Stimulated activated CD4-positive, alpha-beta T cell treated with anti-CD3 and anti-CD28 coated beads, Interleukin-4, amount 100 ng/mL, for 4 hours (primary cell): ENCODE measurements at places on chromosomes 5 and 9.

DNA sequence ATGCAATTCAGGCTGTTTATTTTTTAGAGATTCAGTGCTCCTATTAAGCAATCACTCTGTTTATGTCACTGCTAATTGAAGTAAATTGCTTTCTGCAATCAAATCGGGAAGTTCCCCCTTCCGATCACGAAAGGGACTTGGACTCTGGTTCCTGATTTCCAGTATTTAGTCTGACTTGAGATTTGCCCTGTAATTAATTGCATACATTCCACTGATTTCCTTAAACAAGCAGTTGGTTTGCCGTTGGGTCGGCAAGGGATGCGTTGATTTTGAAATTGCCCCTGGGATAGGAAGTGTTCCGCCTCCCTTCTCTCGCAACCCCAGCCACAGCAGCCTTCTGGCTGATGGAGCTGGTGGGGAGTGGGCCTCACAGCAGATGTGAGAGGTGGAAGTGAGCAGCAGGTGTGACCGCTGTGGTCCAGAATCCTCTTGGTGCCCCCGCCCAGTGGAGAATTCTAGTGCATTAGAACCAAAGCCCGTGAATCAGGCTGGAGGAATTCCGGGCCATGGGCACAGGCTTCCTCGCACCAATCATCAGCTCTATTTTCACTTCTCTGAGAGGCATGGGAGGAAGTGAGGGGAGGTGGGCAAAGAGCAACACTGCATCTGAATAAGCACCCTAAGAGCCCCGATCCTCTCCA lies 102.5 kb downstream of the SPRY4 start:
- DNase-seq, result no peak

DNA sequence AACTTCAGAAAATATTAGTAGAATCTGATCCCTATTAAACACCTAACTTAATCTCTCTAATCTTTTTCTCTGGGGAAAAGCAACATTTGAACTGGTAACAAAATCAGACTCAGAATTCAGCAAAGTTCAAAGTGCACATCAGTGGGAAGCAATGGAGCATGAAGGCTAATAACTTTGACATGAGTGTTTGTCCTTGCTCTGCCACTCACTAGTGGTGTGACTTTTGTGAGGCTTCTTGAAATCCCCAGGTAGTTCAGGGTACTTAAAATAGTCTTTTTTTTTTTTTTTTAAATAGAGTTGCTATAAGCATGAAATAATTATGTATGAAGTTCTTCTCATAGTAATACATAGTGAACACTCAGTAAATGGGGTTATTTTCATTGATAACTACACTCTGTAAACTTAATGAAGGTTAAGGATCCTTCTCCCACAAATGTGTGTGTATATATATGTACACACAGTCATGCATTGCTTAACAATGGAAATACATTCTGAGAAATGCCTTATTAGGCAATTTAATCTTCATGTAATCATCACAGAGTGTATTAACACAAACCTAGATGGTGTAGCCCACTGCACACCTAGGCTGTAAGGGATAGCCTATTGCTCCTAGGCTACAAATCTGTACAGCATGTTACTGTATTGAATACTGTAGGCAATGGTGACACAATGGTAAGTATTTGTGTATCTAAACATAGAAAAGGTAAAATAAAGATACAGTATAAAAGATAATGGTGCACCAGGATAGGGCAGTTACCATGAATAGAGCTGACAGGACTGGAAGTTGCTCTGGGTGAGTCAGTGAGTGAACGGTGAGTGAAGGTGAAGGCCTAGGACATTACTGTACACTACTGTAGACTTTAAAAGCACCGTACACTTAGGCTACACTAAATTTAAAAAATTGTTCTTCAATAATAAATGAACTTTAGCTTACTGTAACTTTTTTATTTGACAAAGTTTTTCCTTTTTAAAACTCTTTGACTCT lies 73.3 kb upstream of the HMHB1 start:
- no peak for DNase-seq

DNA sequence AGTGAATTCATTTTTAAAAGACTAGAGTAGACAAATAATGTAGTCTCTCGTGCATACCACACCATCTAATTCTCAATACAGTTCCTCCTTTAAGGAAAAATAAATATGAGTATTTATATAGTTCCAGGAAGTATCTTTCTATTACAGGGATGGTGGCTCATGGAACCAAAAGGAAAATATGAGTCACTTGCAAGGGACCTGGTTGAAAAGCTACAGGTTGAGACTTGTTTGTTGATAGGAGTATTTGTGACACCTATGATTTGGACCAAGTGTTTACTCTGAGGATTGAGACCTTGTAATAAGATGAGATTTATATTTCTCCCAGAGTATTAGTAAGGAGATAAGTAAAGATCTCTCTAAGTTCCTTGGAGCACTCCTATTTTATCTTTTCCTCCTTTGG lies 67.4 kb downstream of the CDO1 start:
- DNase-seq, result no peak

DNA sequence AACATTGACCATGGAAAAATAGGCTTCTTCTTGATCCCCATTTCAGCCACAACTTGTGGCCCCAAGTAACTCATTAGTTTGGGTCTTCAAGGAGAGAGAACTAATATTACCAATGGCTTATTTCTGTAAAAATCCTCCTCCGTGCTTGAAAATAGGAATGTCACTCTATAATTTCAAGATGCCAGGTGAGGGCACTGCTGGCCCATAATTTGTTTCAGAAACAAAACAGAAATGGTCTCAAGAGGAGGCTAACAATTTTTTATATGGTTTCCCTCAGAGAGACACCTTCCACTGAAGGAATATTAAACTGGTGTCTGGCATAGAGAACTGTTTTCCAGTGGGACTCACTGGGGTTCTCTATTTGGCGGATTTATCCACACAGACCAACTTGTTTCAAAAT lies 437.0 kb upstream of the TRPC7 start:
- DNase-seq, result no peak

- DNase-seq, result no peak
These were observed 119.4 kb downstream of the WNK2 start for GRCh38 chr9:93303258-93303771.

DNA sequence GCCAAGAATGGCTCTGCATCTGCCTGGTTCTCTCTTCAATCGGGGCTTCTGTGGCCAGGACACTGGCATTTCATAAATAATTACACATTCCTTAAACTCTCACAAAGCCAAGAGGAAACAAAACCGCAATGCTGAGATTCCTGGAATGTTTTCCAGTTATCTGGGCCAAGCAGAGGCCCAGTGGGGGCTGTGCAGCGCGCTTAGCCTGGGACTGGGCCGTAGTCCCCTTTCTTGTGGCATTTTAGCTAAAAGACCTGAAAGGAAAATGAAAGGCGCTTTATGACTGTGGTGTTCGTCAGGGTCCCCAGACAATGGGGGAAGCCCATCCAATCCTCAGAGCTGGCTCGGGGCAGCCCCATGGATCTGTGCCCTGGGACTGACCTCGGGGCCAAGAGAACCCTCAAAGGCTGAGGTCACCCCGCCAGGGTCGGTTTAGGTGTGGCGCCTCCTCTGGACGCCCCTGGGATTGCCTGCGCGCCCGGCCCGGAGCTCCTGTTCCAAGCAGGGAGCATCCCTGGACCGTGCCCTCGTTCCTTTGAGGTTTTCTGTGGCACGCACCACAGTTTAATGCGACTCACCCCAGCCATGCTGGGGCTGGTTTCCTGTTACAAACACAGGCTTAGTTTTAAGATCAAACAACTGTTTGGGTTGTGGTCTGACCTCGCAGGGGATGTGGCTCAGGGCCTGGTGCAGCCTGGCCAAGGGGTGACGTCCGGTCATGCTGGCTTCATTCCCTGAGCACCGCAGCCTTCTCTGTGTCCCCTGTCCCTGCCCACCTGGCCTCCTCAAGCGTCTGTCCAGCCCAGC lies 51.5 kb upstream of the NKD2 start:
- DNase-seq, result no peak

- no peak for DNase-seq
These were observed 357.4 kb downstream of the PSAT1 start for GRCh38 chr9:78654324-78654723.

DNA sequence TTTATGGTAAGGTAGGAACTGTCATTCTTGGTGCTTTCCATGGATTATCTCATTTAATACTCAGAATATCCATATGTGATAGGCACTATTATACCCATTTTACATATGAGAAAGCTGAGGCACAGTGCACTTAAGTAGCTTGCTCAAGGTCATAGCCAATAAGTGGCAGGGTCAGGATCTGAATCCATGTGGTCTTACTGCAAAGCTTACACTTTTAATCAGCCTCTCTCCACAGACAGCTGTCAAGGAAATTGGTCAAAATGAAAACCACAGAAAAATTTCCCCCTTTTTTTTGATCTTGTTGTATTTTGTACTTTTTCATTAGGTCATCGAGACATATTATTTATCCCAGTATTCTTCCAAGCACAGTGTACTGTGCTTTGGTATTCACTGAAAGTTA lies 78.5 kb downstream of the ERCC6L2 start:
- DNase-seq, result no peak

- DNase-seq, result no peak
These were observed 50.6 kb downstream of the NKD2 start for GRCh38 chr5:1058988-1059883.

- DNase-seq, result peak; percentile 7
These were observed 23.4 kb downstream of the CORO2A start for GRCh38 chr9:98168941-98169488.
